ENCODE measurements at places on chromosomes 3 and 15. TPM values are rescaled to one million over a fixed set of nuclear protein-coding genes. Genes with fewer than 3 reads are reported as not detected.

Gene C3orf62
- polyA plus RNA-seq = 15.5 TPM

Gene BMF
- polyA plus RNA-seq = 45.7 TPM

Gene PLEKHO2
- 21.3 TPM for polyA plus RNA-seq

Gene CAMK2N2
- not detected for polyA plus RNA-seq

Gene AGTR1
- polyA plus RNA-seq = 24.3 TPM

Gene MASP1
- 11.3 TPM for polyA plus RNA-seq

Gene MST1R
- polyA plus RNA-seq = 1.4 TPM

Gene MYO1E
- 132 TPM for polyA plus RNA-seq

Gene TMPRSS7
- polyA plus RNA-seq = 0.06 TPM

Gene PLOD2
- polyA plus RNA-seq = 152 TPM

Gene CSPG5
- polyA plus RNA-seq = 0.87 TPM

Gene DNAJA4
- 22.4 TPM for polyA plus RNA-seq

Gene BBS4
- polyA plus RNA-seq = 33.6 TPM

All from renal pelvis (tissue), 12 donors.